ENCODE measurements at places on chromosomes 7 and 10.

DNA sequence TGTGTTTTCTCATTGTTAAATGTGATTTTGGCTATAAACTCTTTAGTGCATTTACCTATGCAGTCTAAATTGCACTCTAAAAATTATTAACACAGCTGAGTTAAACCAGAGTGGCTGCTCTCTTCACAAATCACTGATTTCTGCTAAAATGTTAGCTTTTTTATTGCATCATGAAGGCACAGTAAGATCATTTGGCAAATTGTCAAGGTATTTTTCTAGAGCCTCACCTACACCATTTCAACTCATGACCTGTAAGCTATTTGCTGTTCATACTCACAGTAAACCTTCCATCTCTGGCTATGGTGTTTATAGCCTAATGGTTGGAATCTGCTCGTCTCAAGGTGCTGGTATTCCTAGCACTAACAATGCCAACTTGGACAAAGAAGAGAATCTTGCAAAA is 25.7 kb downstream of the NDUFB2 start:
- DNase-seq = no peak

DNA sequence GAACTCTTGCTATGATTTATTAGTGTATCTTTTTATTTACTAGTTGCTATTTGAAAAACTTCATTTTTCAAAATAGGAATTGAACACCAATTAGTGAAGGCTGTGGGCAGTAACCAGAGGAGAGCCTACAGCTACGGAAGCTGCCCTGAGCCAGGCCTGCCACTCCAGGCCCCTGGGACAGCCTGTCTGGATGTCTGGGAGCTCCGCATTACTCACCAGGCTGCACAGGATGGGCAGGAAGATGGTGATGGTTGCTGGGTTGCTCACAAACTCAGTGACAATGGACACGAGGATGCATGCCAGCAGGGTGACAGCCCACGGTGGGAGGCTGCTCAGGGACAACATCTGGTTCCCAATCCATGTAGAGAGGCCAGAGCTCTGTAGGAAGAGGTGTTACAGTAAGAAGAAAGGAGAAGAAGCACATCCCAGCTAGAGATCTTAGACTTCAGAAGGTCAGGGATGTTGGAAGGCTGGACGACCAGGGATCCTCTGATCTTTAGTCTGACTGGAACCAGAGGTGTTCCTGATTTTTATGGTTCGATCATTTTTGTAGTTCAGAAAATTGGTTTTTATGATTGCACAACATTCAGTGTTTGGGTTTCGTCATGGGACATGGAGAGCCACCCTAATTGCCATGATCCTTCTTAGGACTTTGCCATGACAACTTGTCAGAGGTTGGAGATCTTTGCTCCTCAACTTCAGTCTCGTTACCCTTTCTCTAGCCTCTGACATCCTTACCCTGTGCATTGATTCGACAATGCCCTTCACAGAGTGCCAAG is 23.2 kb downstream of the STMP1 start:
- peak; percentile 73 for DNase-seq

DNA sequence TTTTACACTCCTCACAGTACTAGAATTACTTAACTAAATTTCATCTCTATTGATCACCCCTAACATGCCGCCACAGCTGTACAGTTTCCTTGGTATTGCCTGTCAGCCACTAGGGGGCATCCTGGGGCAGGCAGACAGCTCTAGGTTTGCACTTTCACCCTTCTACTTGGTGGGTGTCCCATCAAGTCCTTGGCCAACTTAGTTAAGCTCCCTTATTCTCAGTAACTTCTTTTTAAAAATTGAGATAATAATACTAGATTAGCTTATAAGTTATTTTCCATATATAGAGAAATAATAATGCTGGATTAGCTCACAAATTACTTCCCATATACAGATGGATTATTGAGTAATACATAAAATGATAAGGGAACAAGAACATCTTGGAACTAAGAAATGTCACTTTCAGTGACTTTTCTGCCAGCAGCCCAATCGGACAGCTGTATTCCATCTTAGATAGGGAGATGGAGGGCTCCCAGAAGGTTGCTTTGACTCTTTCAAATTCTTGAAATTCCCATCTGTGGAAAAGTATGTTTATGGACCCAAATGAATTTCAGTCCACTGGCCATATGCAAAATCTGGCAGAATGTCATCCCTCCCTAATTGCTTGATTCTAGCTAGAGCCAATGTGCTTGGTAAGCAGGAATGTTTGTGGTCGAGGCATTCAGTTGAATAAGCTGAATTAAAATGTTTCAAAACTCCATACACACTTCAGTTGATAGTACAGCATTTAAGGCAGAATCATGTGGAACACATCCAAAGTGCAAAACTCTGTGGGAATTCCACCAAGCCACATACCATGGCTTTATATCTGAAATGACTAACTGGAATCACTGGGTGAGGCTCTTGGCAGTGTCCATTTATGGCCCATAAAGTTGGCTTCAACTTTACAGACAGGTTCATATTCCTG is 309.7 kb downstream of the CSTF2T start:
- DNase-seq = peak; percentile 100

GRCh38 chr10:62506371-62506770 is 132.2 kb downstream of the ZNF365 start:
- no peak for DNase-seq

DNA sequence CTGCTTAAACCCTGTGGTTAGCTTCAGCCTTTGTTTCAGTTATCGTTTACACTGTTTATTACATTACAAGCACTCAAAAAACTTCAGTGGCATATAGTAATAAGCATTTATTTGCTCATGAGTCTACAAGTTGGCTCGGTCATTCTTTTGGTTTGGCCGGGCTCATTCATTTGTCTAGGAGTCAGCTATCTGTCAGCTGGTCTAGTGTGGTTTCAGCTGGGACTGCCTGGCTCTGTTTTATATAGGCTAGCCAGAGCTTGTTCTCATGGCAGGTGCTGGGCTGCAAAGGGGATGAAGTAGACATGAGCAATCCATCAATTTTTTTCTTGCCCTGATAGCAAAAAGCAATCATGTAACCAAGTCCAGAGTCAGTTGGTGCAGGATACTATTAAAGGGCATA is 103.6 kb downstream of the MKLN1 start:
- DNase-seq = peak; percentile 6

DNA sequence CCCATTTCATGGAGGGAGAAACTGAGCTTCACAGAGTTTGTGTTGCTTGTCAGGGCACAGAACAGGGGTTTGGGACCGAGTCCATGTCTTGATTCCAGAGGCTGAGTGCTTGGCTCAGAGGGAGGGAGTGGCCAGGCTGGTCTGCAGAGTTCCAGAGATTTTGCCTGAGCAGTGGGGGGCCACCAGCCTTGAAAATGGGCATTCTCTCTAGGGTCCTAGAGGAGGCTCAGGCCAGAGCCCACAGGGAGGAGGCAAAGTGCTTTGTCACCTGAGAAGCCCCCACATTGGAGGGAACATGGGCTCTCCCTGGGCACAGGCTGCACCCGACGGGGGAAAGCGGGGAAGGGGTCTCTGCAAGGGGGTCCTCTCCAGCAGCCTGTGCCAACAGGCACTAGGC is 51.5 kb downstream of the DOCK1 start:
- no peak for DNase-seq

- peak; percentile 83 for DNase-seq
Observed at GRCh38 chr7:19405541-19405940, 260.3 kb upstream of the FERD3L start.

DNA sequence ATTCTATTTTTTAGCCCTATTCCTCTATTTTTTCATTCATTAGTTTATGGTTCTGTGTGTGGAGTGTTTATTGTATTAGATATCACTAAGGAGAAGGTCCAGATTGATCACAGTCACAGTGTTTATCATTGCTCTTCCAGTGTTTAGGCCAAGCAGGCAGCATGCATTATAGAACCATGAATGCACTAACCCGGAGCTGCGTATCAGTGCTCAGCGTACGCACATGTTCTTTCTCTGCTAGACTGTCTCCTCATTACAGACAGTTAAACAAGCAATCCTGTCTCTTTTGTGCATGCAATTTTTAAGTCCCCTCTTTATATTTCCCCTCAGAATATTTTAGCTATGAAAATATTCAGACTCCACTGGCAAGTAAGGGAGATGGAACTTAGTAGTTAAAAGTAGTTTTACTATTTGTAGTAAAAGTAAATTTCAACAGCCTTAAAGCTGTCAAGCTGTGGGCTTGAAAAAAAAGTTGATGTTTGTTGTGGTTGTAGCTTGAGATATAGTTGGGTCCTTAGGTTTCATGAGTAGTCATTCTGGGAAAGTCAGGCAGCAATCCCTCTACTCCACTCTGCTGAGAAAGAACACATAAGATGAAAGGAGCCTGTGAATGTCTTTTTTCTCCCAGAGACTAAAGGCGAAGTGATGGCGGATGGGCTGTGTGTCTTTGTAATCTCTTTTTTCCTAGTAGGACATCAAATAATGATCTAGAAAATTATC is 260.4 kb downstream of the CDK14 start:
- no peak for DNase-seq

- DNase-seq = peak; percentile 54
Observed at GRCh38 chr10:84329196-84329611, 815 bp downstream of the CCSER2 start.

GRCh38 chr7:50505553-50506210 is 55.5 kb upstream of the FIGNL1 start:
- DNase-seq = no peak

- no peak for DNase-seq
Observed at GRCh38 chr7:96786998-96787395, 77.4 kb upstream of the SEM1 start.

DNA sequence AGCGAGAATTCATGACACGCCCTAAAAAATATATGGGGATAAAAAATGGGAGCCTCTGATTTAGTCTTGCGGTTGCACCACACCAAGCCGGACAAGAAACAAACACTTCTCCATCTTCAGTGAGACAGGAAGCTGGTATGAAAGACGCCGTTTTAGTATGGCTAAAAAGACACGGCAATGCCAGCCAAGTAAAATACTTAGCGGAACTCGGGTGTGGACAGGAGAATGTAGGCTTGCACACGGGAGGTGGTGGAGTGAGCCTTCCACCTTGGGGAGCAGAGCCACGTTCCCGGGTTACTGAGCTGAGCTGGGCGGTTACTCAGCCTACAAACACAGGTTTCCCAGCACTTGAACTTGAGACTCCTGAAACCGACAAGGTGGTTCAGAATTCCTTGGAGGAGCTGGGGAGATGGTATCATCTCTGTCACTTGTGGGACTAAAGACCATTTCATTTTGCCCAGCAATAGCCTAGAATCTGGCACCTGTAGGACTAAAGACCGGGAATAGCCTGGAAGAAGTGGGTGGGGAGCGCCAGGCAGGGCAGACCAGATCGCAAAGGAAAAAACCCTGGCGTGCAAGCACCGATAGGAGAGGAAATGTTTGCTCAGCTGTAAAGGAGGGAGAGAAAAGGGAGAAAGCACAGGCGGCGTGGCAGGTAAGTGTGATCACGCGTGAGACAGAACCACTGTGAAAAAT is 34.8 kb upstream of the SEPHS1 start:
- DNase-seq = no peak

- no peak for DNase-seq
Observed at GRCh38 chr7:74006451-74007241, 21.3 kb upstream of the ELN start.

- no peak for DNase-seq
Observed at GRCh38 chr7:28225576-28225975, 45.0 kb upstream of the JAZF1 start.
